Kasumi-1 (cell line): ENCODE measurements at places on chromosomes 4 and X.

DNA sequence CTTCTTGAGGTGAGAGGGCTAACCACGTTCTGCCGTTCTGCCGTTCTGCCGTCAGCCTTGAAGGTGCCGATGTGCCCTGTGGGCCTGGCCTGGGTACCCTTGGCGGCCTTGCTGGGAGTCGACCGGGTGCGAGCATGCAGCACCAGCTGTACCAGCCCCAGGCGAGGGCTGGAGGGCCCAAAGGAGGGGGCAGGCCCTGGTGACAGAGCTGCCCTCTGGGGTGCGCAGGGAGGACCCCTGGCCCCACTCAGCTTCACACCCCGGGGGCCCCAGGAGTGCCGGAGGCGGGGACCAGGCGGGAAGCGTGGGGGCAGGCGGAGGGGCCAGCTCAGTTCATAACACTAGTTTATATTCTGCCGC, 22.1 kb downstream of the UVSSA start:
- DNase-seq, result no peak

DNA sequence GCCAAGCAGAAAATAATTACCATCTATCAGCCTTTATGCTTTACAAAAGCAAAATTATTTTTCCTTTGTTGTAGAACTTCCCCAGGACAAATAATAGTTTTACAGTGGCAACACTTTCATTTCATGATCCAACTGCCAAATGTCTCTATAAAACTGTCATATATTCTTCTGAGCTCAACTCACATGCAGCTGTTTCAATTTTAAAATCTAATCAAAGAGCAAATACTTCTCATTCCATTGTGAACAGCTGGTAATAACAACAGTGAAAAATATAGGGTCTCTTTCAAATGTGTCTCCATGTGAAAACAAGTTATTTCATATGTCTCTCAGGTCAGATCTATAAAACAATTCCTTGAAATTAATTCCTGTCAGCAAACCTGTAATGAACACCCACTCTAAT, 270.6 kb upstream of the SLC7A11 start:
- no peak for DNase-seq

DNA sequence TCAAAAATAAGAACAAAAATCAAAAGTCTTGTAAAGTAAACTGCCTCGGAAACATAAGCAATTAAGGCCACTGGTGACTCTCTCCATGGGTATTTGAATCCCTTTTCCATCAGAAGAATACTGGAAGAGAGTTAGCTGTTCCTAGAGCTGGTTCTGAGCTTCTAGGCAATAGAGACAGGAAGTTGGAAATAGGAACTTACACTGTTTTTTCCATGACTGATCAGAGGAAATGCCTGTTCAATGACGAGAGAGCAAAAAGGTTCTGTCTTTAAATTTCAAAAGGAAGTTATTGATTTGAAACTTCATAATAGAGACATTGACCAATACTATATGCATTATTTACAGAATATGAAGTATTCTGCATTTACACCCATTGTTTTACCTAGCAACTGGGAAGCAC, 503.5 kb upstream of the ARX start:
- no peak for DNase-seq

DNA sequence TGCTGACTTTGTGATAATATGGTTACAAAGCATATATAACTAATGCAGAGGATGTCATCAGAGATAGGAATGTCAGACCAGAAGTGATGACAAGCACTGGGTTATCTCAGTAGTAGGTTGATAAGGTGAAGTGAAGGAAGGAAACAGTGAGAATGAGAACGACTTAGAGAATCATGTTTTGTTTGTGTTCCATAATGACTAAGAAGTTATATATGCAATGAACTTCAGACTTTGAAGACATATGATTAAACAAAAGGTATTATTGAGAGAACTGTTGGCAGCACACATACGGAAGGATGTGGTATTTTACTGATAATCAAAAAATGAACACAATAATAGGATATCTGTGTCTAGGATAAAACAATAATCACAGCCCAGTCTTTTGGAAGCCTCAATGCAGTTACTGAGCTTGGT, 18.3 kb upstream of the HHIP start:
- DNase-seq, result no peak

GRCh38 chr4:15654593-15655222, 449 bp downstream of the FBXL5 start:
- DNase-seq, result peak; percentile 52
